GM23248 (cell line): ENCODE measurements at places on chromosomes 1 and 21.

GRCh38 chr1:160086456-160086892 is 5.1 kb downstream of the KCNJ9 start:
- H3K36me3 ChIP-seq, result no peaks in the 10 kb centered on the region
- no peak overlapping the region for H3K4me3 ChIP-seq
- no peak overlapping the region for H3K27ac ChIP-seq
- H3K27me3 ChIP-seq, result peaks cover 24% of the 10 kb centered on the region

DNA sequence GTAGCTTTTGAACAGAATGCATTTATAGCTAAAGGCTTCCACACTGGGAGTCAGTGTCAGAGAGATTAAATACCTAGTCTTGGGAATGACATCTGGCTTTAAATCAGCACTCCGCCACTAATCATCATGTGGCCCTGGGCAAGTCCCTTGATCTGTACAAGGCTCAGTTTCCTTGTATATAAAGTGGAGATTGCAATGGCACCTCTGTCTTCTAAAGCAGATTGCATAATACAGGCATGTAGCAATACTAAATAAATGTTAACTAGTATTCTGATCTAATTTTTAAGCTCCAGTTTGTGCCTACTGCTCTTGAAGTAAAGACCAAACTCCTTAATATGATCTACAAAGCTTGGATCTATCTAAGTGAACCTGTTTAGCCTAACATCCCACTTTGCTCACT is 249.4 kb downstream of the PLPP3 start:
- no peak overlapping the region for H3K4me3 ChIP-seq
- peak; percentile 33 for DNase-seq
- H3K27ac ChIP-seq, result no peak overlapping the region
- no peaks in the 10 kb centered on the region for H3K27me3 ChIP-seq
- peaks cover 26% of the 10 kb centered on the region for H3K4me1 ChIP-seq

DNA sequence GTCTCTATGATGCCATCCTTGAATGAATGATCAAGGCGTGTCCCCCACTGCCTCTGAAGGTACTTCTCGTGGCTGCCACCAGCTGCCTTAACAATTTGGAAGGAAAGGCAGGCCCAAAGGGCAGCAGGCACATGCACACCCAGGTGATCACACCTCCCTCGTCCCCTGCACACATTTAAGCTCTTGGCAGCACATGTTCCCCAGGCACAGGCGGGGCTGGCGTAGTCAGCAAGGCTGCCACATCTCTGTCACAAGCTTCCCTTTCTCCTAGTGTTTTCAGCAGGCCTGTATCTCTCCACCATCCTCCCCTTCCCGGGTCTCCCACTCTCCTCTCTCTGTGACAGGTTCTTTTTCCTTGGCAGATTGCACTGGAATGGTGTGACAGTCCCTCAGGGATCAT is 111.9 kb downstream of the CACNA1E start:
- H3K36me3 ChIP-seq, result no peaks in the 10 kb centered on the region
- H3K4me3 ChIP-seq, result no peak overlapping the region
- H3K27ac ChIP-seq, result no peak overlapping the region
- DNase-seq, result no peak

DNA sequence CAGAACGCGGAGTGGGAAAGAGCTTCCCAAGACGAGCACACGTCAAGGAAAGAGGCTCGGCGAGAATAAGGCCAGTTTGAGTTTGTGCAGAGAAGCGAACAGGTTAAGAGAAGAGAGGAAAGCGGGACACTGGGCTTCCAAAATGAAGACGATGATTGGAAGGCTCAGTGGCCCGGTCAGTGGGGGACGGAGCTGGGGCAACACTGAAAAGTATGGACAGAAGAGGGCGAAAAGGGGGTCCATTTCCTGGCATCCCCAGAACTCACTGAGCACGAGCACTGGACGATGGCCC is 258 bp downstream of the CCT3 start:
- H3K27ac ChIP-seq, result peak overlapping the region; percentile 56
- H3K4me1 ChIP-seq, result peaks cover 20% of the 10 kb centered on the region
- peak overlapping the region; percentile 99 for H3K4me3 ChIP-seq
- peaks cover 29% of the 10 kb centered on the region for H3K36me3 ChIP-seq
- H3K27me3 ChIP-seq, result no peaks in the 10 kb centered on the region

DNA sequence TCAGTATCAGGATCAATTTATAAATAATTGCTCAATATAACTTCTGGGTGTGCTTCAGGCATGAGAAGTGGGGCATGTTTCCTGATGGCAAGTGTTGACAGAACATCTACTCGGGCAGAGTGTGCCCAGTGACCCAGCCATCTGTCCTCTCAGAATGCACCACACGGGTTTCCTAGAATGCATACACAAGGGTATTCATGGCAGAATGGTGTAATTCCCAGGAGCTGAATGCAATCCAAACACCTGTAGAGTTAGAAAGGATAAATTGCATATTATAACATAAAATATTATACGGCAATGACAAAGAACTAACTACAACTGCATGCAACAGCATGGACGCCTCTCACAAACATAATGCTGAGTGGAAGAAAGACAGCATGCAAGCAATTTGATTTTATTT is 391.9 kb downstream of the SIPA1L2 start:
- no peaks in the 10 kb centered on the region for H3K4me1 ChIP-seq
- H3K36me3 ChIP-seq, result no peaks in the 10 kb centered on the region
- no peak overlapping the region for H3K4me3 ChIP-seq
- DNase-seq, result no peak

DNA sequence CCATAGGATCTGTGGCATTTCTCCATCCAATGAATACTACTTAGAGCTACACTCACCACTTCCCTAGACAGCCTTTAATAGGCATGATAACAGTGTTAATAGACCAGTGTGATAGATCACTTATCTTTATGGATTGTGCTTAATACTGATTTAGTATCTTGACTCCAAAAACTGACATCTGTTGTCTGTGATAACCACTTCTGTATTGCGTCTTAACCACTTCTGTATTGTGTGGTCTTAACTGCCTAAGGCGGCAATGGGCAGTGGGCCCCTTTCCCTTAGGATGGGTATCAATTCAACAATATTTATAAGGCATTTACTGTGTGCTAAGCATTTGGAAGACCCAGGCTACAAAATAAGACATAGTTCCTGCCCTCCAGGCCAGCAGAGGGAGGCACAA is 32.0 kb upstream of the RCAN3 start:
- no peaks in the 10 kb centered on the region for H3K27me3 ChIP-seq
- no peak overlapping the region for H3K27ac ChIP-seq
- no peak for DNase-seq
- no peak overlapping the region for H3K4me3 ChIP-seq
- no peaks in the 10 kb centered on the region for H3K4me1 ChIP-seq
- 0 out of 2 replicates have a peak, but pooled peaks cover 5% of the 10 kb centered on the region for H3K36me3 ChIP-seq

GRCh38 chr1:45442272-45442671 is 48.7 kb downstream of the TESK2 start:
- peak; percentile 60 for DNase-seq
- no peaks in the 10 kb centered on the region for H3K36me3 ChIP-seq
- no peak overlapping the region for H3K27ac ChIP-seq
- H3K4me1 ChIP-seq, result no peaks in the 10 kb centered on the region
